PC-3 (cell line): ENCODE measurements at places on chromosomes 4 and X. TPM values are rescaled to one million over a fixed set of nuclear protein-coding genes. Genes with fewer than 3 reads are reported as not detected.

DNA sequence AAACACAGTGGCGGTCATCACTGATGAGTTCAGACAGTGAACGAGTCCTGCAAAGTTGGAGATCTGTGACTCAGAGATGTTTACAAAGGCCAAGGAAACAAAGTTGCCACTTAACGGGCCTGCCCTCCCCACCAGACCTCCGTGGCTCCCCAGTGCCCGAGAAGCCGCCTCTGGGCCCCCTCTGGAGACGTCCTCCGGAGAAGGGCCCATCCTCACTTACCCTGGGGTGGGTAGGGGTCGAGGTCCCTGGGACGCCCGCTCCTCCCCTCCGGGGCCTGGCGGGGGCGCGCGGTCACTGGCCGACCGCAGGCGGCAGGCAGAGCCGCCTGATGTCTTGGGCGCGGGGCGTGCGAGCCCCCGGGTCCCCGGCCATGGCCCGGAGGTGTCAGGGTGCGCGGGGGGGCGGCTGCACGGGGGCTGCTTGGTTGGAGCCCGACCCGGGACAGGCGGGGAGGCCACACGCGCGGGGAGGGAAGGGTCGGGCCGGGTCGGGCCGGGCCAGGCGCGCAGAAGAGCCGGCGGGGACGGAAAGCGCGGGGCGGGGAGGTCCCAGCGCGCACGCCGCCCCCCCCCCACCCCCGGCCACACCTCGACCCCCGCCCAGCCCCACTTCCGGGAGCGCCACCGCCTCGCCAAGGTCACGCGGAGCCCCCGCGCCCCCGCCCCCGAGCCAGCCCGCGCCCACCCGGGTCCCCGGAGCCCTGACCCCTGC, 529 bp downstream of the DHRSX start:
- no peaks in the 10 kb centered on the region for H3K27me3 ChIP-seq
- no peak overlapping the region for H3K27ac ChIP-seq
- peak; percentile 52 for DNase-seq
- H3K36me3 ChIP-seq, result no peaks in the 10 kb centered on the region
- H3K4me3 ChIP-seq, result peak overlapping the region; percentile 81
- peaks cover 8% of the 10 kb centered on the region; the same call in 1 of the 2 replicates for H3K4me1 ChIP-seq

- H3K4me3 ChIP-seq, result no peak overlapping the region
- no peaks in the 10 kb centered on the region for H3K4me1 ChIP-seq
- no peak for DNase-seq
- H3K27me3 ChIP-seq, result no peaks in the 10 kb centered on the region
- H3K36me3 ChIP-seq, result no peaks in the 10 kb centered on the region
- no peak overlapping the region for H3K27ac ChIP-seq
These were observed 260.8 kb upstream of the VCX start for GRCh38 chrX:7582191-7582590.

DNA sequence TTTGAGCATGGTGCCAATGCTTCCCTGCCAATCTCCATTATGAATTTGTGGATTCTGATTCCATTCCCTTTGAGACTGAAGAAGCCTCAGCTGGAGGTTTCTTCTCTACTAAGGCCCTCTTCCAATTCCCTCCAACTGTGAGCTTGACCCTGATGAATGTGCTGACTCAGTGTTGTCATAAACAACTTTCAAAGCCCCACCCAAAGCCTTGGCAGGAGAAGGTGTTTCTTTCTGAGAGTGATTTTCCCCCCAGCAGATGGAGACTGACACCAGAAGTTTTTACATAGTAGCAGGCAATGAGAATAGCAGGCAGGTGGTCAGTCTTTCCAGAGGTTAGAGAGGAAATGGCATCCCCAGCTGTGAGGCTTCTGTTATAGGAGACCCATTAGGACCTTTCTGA, 53.1 kb downstream of the OCRL start:
- H3K27ac ChIP-seq, result no peak overlapping the region
- DNase-seq, result peak; percentile 34
- peaks cover 7% of the 10 kb centered on the region; the same call in 1 of the 2 replicates for H3K4me1 ChIP-seq
- peaks cover 11% of the 10 kb centered on the region for H3K36me3 ChIP-seq
- H3K27me3 ChIP-seq, result no peaks in the 10 kb centered on the region
- no peak overlapping the region for H3K4me3 ChIP-seq

The SLC7A11 gene
- total RNA-seq, result 13.3 and 14.0 TPM in 2 replicates

DNA sequence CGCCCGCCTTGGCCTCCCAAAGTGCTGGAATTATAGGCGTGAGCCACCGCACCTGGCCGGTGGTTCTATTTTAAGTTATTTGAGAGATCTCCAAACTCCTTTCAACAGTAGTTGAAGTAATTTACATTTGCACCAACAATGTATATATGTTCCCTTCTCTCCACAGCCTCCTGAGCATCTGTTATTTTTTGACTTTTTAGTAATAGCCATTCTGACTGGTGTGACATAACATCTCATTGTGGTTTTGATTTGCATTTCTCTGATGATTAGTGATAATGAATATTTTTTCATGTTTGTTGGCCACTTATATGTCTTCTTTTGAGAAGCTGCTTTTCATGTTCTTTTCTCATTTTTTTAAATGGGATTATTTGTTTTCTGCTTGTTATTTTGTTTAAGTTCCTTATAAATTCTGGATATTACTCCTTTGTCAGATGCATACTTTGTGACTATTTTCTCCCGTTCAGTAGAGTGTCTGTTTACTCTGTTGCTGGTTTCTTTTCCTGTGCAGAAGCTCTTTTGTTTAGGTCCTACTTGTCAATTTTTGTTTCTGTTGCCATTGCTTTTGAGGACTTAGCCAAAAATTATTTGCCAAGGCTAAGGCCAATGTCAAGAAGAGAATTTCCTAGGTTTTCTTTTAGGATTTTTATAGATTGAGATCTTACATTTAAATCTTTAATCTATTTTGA, 213.2 kb downstream of the ARHGAP24 start:
- H3K36me3 ChIP-seq, result no peaks in the 10 kb centered on the region
- no peaks in the 10 kb centered on the region for H3K4me1 ChIP-seq
- H3K27me3 ChIP-seq, result no peaks in the 10 kb centered on the region
- no peak overlapping the region for H3K27ac ChIP-seq

The TMSB15A gene
- 0.18 TPM in 1 of 2 replicates, not detected in the other for total RNA-seq

The RTL3 gene
- not detected in 2 replicates for total RNA-seq

The CENPVL1 gene
- not detected in 2 replicates for total RNA-seq

DNA sequence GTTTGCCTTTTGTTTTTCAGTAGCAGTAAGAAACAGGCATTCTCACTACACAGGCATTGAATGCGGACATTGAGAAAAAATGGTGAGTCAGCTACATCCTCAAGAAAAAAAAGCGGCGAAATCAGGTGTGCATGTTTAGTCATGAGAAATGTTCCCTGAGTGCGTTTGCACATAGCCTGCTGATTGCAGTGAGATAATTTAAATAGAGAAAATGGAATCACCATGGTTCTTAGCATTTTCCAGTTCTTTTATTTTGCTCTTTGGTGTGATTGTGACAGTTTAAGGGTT, 54.1 kb upstream of the CLDN34 start:
- H3K36me3 ChIP-seq, result no peaks in the 10 kb centered on the region
- H3K27ac ChIP-seq, result peak overlapping the region; percentile 7
- no peaks in the 10 kb centered on the region for H3K27me3 ChIP-seq
- peaks cover 44% of the 10 kb centered on the region for H3K4me1 ChIP-seq
- H3K4me3 ChIP-seq, result peak overlapping the region; percentile 33; the same call in 1 of the 2 replicates

- no peaks in the 10 kb centered on the region for H3K4me1 ChIP-seq
- no peak overlapping the region for H3K4me3 ChIP-seq
- no peaks in the 10 kb centered on the region for H3K36me3 ChIP-seq
- no peak overlapping the region for H3K27ac ChIP-seq
- no peaks in the 10 kb centered on the region for H3K27me3 ChIP-seq
These were observed 307.2 kb downstream of the DACH2 start for GRCh38 chrX:86455495-86455894.

GRCh38 chr4:74447636-74448233, 2.8 kb downstream of the AREG start:
- no peak for DNase-seq
- H3K4me1 ChIP-seq, result peaks cover 67% of the 10 kb centered on the region
- no peaks in the 10 kb centered on the region for H3K27me3 ChIP-seq
- H3K4me3 ChIP-seq, result peak overlapping the region; percentile 76
- peaks cover 51% of the 10 kb centered on the region for H3K36me3 ChIP-seq
- H3K27ac ChIP-seq, result peak overlapping the region; percentile 80

GRCh38 chrX:72576141-72576894, 3.7 kb upstream of the HDAC8 start:
- H3K4me1 ChIP-seq, result peaks cover 13% of the 10 kb centered on the region
- no peak overlapping the region for H3K27ac ChIP-seq
- no peak overlapping the region for H3K4me3 ChIP-seq
- DNase-seq, result peak; percentile 52
- no peaks in the 10 kb centered on the region for H3K27me3 ChIP-seq

DNA sequence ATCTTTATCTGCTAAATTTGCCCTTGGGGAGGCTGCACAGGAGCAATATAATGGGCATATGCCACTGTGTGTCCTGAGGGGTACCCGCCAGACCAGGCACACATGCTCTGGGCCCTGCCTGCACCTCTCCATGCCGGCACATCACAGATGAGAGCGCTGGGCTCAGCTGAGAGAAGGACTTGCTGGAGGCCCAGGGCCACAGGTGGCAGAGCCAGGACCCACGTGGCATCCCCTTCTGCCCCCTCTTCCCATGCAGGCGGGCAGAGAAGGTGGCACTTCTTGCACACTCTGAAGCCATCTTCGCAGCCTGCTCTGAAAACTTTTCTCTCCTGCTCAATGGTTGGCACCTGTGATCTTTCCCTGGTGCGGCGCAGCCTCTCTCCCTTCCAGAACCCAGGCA, 20.1 kb downstream of the CPZ start:
- no peak for DNase-seq
- H3K36me3 ChIP-seq, result no peaks in the 10 kb centered on the region
- no peaks in the 10 kb centered on the region for H3K4me1 ChIP-seq
- H3K27ac ChIP-seq, result no peak overlapping the region

DNA sequence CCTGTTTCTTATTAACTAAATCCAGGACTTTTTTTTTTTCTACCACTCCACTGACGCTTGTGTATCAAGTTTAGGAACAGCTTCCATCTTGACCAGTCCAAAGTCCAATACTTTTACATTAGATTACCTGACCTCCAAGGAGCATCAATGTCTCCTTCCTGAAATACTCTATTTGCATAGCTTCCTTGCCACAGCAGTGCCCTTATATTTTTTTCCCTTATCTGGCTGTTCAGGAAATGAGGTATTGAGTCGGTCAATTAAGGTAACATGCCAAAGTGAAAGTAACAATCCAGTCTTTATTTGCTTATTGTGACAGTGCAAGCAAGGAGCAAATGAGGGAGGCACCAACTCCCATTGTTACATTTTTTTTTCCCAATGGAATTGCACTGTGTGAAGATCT, 730.8 kb upstream of the NDST4 start:
- H3K4me3 ChIP-seq, result no peak overlapping the region
- no peaks in the 10 kb centered on the region for H3K27me3 ChIP-seq
- H3K4me1 ChIP-seq, result peaks cover 22% of the 10 kb centered on the region
- peak; percentile 37 for DNase-seq
- no peaks in the 10 kb centered on the region for H3K36me3 ChIP-seq

DNA sequence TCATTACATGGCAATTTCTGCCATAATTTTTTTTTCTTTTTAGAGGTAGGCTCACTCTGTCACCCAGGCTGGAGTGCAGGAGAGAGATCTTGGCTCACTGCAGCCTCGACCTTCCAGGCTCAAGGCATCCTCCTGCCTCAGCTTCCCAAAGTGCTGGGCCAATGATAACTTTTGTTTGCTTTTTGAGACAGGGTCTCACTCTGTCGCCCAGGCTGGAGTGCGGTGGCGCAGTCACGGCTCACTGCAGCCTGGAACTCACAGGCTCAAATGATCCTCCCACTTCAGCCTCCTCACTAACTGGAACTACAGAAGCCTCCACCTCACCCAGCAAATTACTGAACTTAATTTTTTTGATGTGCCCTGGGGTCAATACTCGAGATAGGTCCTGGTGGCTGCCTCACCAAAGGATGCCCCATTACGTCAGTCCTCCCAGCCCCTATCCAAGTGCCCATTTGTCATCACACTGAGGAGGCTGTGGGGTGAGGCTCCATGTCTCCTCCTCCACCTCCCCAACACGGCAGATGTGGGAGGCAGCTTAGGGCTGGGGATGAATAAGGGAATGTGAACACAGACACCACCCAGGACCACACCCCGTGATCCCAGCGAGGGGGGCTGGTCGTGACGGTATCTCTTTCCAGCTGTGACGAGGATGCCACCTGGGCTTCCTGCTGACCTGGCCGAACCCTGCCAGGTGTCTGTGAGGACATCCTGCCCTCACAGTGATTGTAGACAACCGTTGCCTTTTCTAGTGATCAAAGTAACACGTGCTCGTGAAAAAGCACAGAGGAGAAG, 12.4 kb upstream of the NKX1-1 start:
- H3K36me3 ChIP-seq, result no peaks in the 10 kb centered on the region
- H3K4me1 ChIP-seq, result no peaks in the 10 kb centered on the region
- no peak for DNase-seq
- peaks cover 23% of the 10 kb centered on the region; the same call in 1 of the 2 replicates for H3K27me3 ChIP-seq
- no peak overlapping the region for H3K4me3 ChIP-seq

DNA sequence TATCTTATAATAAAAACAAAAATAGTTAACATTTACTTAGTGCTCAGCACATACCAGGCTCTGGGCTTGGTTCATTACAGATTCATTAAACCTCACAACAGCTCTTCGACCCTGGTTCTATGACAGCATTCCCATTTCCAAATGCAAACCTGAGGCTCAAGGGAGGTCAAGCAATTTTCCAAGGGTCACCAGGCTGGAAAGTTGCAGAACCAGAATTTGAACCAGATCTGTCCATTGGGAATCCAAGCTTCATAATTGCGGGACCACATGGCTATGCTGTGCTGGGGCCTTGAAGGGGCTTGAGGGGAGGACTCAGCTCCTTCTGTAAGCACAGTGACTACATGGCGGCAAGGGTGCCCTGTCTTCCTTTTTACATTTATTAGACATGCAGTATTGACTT, 197.3 kb upstream of the LNX1 start:
- H3K4me3 ChIP-seq, result no peak overlapping the region
- DNase-seq, result no peak
- no peaks in the 10 kb centered on the region for H3K27me3 ChIP-seq
- no peak overlapping the region for H3K27ac ChIP-seq
- H3K4me1 ChIP-seq, result peaks cover 3% of the 10 kb centered on the region
- H3K36me3 ChIP-seq, result no peaks in the 10 kb centered on the region

DNA sequence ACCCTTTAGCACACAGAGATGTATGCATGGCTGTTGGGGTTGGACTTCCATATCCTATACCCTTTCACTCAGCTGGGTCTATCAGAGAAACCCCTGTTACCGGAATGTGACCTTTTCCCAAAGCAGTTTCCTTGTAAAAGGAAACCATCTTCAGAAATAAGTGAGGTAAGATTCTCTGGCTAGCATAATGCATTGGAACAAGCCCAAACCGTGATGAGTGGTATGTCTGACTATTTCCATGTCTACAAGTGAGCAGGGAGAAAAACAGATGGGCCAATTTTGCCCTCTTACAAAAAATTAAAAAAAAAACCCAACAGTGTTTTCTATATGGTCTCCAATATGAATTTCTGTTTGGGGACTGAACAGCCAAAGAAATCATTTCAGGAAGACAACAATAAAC, 283.9 kb downstream of the SMARCA1 start:
- H3K4me1 ChIP-seq, result no peaks in the 10 kb centered on the region
- H3K27ac ChIP-seq, result no peak overlapping the region
- H3K4me3 ChIP-seq, result no peak overlapping the region
- no peak for DNase-seq
- no peaks in the 10 kb centered on the region for H3K36me3 ChIP-seq
- no peaks in the 10 kb centered on the region for H3K27me3 ChIP-seq
